RPMI7951 (cell line): ENCODE measurements at places on chromosomes 7 and 10. TPM values are rescaled to one million over a fixed set of nuclear protein-coding genes. Genes with fewer than 3 reads are reported as not detected.

The ANKRD61 gene
- total RNA-seq: 0.12 and 0.20 TPM in 2 replicates

The PON3 gene
- not detected in 2 replicates for total RNA-seq

The IDI2 gene
- total RNA-seq: not detected in 2 replicates

The COBL gene
- not detected in 2 replicates for total RNA-seq

The POM121 gene
- 4.4 and 4.5 TPM in 2 replicates for total RNA-seq

The OGDHL gene
- total RNA-seq: not detected in 2 replicates

The TRIM73 gene
- under 0.01 and 0.29 TPM in 2 replicates for total RNA-seq

The CCDC172 gene
- total RNA-seq: not detected in 2 replicates

The TMEM130 gene
- 0.12 and 0.29 TPM in 2 replicates for total RNA-seq

The LIPK gene
- not detected in 2 replicates for total RNA-seq

The GARIN1A gene
- 0.10 and 0.48 TPM in 2 replicates for total RNA-seq

The SHH gene
- not detected in 2 replicates for total RNA-seq

The TEX47 gene
- total RNA-seq: not detected in 2 replicates

The HOXA2 gene
- 0.84 and 1.1 TPM in 2 replicates for total RNA-seq

The HTRA1 gene
- 136 and 182 TPM in 2 replicates for total RNA-seq

The LRWD1 gene
- total RNA-seq: 23.6 and 33.5 TPM in 2 replicates

The BTBD16 gene
- total RNA-seq: not detected in 2 replicates

The CHN2 gene
- 0.20 and 0.36 TPM in 2 replicates for total RNA-seq

The MPP7 gene
- 0.24 and 0.59 TPM in 2 replicates for total RNA-seq

The MYOZ1 gene
- total RNA-seq: not detected in 2 replicates

The PPP1R17 gene
- not detected in 2 replicates for total RNA-seq

The MYPN gene
- 1.4 and 1.8 TPM in 2 replicates for total RNA-seq

The PDGFA gene
- 48.1 and 54.1 TPM in 2 replicates for total RNA-seq

The TUBAL3 gene
- 1.2 and 1.4 TPM in 2 replicates for total RNA-seq

The CTAGE4 gene
- total RNA-seq: 0.29 and 0.60 TPM in 2 replicates

The KAZALD1 gene
- 8.1 and 11.4 TPM in 2 replicates for total RNA-seq

The CPSF4 gene
- total RNA-seq: 21.7 and 22.6 TPM in 2 replicates

The AKR1B15 gene
- 1.4 and 2.6 TPM in 2 replicates for total RNA-seq
